Dermis blood vessel endothelial cell (primary cell): ENCODE measurements at places on chromosomes 12 and 14. TPM values are rescaled to one million over a fixed set of nuclear protein-coding genes. Genes with fewer than 3 reads are reported as not detected.

DNA sequence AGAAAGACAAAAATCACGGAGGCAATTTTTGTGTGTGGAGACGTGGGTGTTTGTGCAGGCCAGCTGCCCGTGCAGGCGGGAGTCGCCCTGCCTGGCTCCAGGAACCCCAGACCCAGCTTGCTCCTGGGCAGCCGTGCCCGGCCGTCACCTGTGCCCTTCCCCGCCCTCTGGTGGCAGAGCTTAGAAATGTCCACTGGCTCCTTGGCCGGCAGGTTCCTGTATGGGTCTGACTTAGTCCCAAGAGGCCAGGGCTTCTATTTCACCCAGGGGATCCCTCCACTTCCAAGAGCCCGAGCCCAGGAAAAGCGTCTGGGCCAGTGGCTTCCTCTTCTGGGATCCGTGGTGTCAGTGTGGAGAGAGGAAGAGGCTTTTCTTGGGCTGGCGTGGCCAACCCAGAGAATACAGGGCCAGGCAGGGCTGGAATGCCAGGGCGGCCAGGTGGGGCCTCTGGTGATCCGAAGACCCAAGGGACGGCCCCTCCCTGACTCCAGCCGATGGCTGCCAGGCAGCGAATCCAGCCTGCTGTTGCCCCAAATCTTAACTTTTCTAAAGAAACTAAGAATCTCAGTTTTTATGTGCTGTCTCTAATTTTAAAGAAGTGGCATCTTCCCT is 120.9 kb downstream of the TMEM132C start:
- peak; percentile 1 for DNase-seq

DNA sequence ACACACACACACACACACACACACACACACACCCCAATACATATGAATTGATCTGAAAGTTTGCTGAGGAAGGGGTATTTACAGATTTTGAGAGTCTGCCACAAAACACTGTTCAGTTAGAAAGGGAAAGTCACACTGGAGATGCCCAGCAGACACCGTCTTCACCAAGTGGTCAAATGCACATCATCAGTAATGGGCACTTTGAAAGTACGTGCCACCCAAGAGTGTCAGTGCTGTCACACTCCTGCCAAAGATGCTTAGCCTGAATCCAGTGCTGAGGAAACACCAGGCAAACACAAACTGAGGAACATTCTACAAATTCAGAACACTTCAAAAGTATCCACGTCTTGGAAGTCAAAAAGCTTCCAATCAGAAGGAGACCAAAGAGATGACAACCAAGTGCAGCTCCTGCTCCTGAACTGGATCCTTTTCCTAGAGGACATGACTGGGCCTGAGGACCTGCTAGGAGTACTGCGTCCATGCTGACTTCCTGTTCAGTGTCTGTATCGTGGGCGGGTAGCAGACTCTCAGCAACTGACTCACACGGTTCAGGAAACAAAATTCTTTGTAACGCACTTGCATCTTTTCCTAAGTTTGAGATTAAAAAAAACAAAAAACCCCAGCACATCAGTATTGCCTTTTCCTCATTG is 18.6 kb downstream of the PSMC1 start:
- peak; percentile 91 for DNase-seq

- DNase-seq = no peak
These were observed 173.4 kb upstream of the PZP start for GRCh38 chr12:9381619-9382018.

- no peak for DNase-seq
These were observed 120.3 kb downstream of the GPR135 start for GRCh38 chr14:59344691-59345455.

GRCh38 chr12:128594521-128594920 is 229.2 kb downstream of the SLC15A4 start:
- DNase-seq = no peak

GRCh38 chr12:8914716-8915526 is 612 bp downstream of the PHC1 start:
- DNase-seq = peak; percentile 61

Gene RFX4
- not detected in 2 replicates for total RNA-seq

- no peak for DNase-seq
These were observed 18.5 kb downstream of the OR4K1 start for GRCh38 chr14:19949218-19949617.

GRCh38 chr14:39857376-39858055 is 425.3 kb upstream of the FBXO33 start:
- no peak for DNase-seq

GRCh38 chr12:117936722-117937484 is 31.9 kb downstream of the KSR2 start:
- no peak for DNase-seq

GRCh38 chr12:82089369-82090121 is 268.6 kb downstream of the CCDC59 start:
- no peak for DNase-seq

Gene NYNRIN
- 12.6 and 17.0 TPM in 2 replicates for total RNA-seq

GRCh38 chr14:82689948-82690347 is 1156.3 kb upstream of the SEL1L start:
- no peak for DNase-seq

- no peak for DNase-seq
These were observed 17.4 kb upstream of the KCNH3 start for GRCh38 chr12:49521389-49521788.

DNA sequence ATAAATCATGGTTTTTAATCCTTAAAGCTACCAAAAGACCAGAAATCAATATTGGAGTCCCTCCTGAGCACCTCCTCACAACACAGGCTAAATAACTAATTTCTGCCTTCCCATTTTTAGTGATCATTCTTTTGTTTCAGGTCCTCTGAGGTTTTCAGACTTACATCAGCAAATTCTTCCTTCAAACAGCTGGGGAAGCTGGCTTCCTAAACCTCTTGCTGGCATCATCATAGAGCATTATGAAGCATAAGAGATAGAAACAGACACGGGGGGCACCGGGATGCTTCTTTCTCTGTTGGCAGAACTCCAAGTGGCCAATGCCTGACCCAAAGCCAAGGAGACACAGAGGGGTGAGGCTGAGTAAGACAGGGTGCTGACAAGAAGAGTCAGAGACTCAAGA is 47.9 kb upstream of the DBX2 start:
- DNase-seq = no peak

GRCh38 chr12:66925083-66925482 is 246.2 kb upstream of the GRIP1 start:
- no peak for DNase-seq

Gene TMEM19
- 37.1 and 55.9 TPM in 2 replicates for total RNA-seq

Gene GUCY2C
- total RNA-seq = not detected in 2 replicates

GRCh38 chr14:77219591-77219990 is 38.0 kb downstream of the TMEM63C start:
- no peak for DNase-seq

Gene CLEC2A
- total RNA-seq = not detected in 2 replicates

GRCh38 chr14:44567997-44568396 is 60.9 kb upstream of the FSCB start:
- DNase-seq = no peak

DNA sequence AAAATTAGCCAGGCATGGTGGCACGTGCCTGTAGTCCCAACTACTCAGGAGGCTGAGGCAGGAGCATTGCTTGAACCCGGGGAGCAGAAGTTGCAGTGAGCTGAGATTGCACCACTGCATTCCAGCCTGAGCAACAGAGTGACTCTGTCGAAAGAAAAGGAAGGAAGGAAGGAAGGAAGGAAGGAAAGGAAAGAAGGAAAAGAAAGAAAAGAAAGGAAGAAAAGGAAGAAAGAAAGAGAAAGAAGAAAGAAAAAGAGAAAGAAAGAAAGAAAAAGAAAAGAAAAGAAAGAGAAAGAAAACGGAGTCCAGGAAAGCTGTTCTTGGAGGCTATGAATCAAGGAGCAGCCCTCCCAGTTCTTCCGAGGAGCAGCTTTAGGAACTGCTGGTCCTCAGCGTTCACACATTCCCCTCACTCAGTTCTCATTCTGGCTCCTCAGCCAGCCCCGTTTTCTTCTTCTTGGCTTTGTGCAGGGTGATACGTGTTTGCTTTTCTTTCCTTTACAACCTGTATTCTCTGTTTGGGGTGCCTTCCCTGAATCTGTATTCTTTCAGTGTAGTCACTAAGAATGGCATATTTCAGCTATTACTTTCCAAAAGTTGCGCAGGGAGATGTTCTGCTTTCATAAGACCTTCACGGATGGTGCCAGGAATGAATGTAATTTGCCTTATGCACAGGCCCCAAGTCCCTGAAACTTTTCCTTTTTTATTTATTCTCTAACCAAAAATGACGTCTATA is 12.2 kb downstream of the FBXL14 start:
- DNase-seq = no peak

Gene LIN7A
- total RNA-seq = 0.19 and 1.2 TPM in 2 replicates

Gene LRRC43
- total RNA-seq = 0.85 and 1.2 TPM in 2 replicates

GRCh38 chr14:104264495-104265265 is 126.3 kb downstream of the KIF26A start:
- DNase-seq = no peak

GRCh38 chr14:73695082-73695481 is 19.1 kb downstream of the PNMA1 start:
- no peak for DNase-seq

GRCh38 chr14:41299924-41300323 is 306.8 kb upstream of the LRFN5 start:
- DNase-seq = no peak
